ENCODE measurements at places on chromosomes 1 and 21. TPM values are rescaled to one million over a fixed set of nuclear protein-coding genes. Genes with fewer than 3 reads are reported as not detected.
A peak's percentile ranks its signal among the peaks of the same experiment; 100 is the strongest.

GRCh38 chr1:60359431-60359830 is 285.9 kb upstream of the C1orf87 start:
- H3K27ac ChIP-seq, result no peak overlapping the region
- H3K27me3 ChIP-seq, result no peaks in the 10 kb centered on the region
- H3K4me1 ChIP-seq, result no peaks in the 10 kb centered on the region
- no peak overlapping the region for H3K4me3 ChIP-seq
- H3K36me3 ChIP-seq, result no peaks in the 10 kb centered on the region

- DNase-seq, result no peak
- H3K36me3 ChIP-seq, result peaks cover 4% of the 10 kb centered on the region
- no peaks in the 10 kb centered on the region for H3K27me3 ChIP-seq
- no peak overlapping the region for H3K4me3 ChIP-seq
Observed at GRCh38 chr1:183711741-183712361, 58.7 kb upstream of the APOBEC4 start.

GRCh38 chr1:182111496-182111895 is 50.0 kb upstream of the ZNF648 start:
- H3K36me3 ChIP-seq, result no peaks in the 10 kb centered on the region
- no peak overlapping the region for H3K27ac ChIP-seq
- H3K4me1 ChIP-seq, result no peaks in the 10 kb centered on the region
- H3K4me3 ChIP-seq, result no peak overlapping the region
- DNase-seq, result no peak

Gene SERPINC1
- not detected for total RNA-seq

Gene RGSL1
- not detected for total RNA-seq

GRCh38 chr1:19640363-19641316 is 3.5 kb upstream of the NBL1 start:
- H3K27ac ChIP-seq, result no peak overlapping the region
- H3K4me3 ChIP-seq, result no peak overlapping the region
- H3K36me3 ChIP-seq, result no peaks in the 10 kb centered on the region
- peaks cover 24% of the 10 kb centered on the region for H3K27me3 ChIP-seq

GRCh38 chr1:185297982-185298381 is 19.1 kb downstream of the IVNS1ABP start:
- H3K36me3 ChIP-seq, result peaks cover 67% of the 10 kb centered on the region
- no peak for DNase-seq
- no peaks in the 10 kb centered on the region for H3K27me3 ChIP-seq
- H3K4me3 ChIP-seq, result no peak overlapping the region
- peaks cover 16% of the 10 kb centered on the region for H3K4me1 ChIP-seq

GRCh38 chr21:35326677-35327076 is 277.6 kb upstream of the RUNX1 start:
- no peak for DNase-seq
- no peaks in the 10 kb centered on the region for H3K36me3 ChIP-seq
- H3K4me1 ChIP-seq, result peaks cover 17% of the 10 kb centered on the region
- no peaks in the 10 kb centered on the region for H3K27me3 ChIP-seq

- no peaks in the 10 kb centered on the region for H3K36me3 ChIP-seq
- H3K27me3 ChIP-seq, result peaks cover 33% of the 10 kb centered on the region
- no peak overlapping the region for H3K4me3 ChIP-seq
Observed at GRCh38 chr1:205933671-205934618, 9.3 kb downstream of the SLC26A9 start.

DNA sequence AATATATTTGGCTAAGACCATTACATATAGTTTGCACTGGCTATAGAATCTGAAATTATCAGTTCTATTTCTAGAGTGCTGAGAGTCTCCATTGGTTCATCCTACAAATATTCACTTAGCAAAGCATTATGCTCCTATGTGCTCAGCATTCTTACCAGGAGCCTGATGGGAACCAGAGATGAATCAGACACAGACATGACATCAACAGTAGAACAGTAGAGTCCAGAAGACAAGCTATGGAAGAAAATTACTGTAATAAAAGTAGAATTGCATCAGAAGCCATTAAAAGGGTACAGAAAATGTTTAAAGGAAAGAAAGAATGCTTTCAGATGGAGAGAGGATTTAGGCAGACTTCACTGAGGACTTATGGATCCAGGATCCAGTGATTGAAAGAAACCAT is 271.7 kb upstream of the SNX7 start:
- H3K4me3 ChIP-seq, result no peak overlapping the region
- peaks cover 2% of the 10 kb centered on the region for H3K36me3 ChIP-seq
- H3K4me1 ChIP-seq, result peaks cover 30% of the 10 kb centered on the region

- no peak for DNase-seq
- H3K4me1 ChIP-seq, result peaks cover 5% of the 10 kb centered on the region
- peaks cover 4% of the 10 kb centered on the region for H3K27me3 ChIP-seq
- H3K27ac ChIP-seq, result no peak overlapping the region
- no peak overlapping the region for H3K4me3 ChIP-seq
Observed at GRCh38 chr21:39014747-39015146, 168.5 kb downstream of the PSMG1 start.

DNA sequence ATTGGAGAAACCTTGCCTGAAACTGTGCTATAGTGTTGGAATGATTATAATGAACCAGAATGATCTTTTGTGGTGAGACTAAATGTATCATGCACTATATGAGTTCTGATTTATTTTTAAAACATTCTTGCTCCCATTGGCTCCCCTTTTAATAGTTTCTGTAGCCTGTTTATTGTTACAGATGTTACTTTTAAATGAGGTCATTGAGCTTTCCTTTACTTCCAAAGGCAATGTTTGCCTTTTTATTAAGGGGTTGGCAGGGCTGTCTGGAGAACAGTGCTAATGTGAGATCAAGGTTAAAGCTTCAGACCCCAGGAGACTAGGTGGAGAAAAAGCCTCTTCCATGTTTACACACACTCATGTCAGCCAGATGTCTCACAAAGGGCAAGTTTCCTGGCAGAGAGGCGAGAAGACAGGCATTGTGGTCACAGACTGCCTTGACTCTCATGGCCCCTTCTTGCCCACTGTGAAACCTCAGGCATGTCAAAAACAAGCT is 120.6 kb upstream of the RAVER2 start:
- no peak overlapping the region for H3K27ac ChIP-seq
- no peak for DNase-seq
- peaks cover 5% of the 10 kb centered on the region for H3K4me1 ChIP-seq
- H3K36me3 ChIP-seq, result no peaks in the 10 kb centered on the region

GRCh38 chr1:16608838-16609560 is 4.4 kb downstream of the NBPF1 start:
- H3K4me3 ChIP-seq, result no peak overlapping the region
- no peak for DNase-seq
- H3K4me1 ChIP-seq, result no peaks in the 10 kb centered on the region
- H3K27me3 ChIP-seq, result no peaks in the 10 kb centered on the region
- H3K36me3 ChIP-seq, result no peaks in the 10 kb centered on the region
- H3K27ac ChIP-seq, result no peak overlapping the region

GRCh38 chr1:3111348-3112021 is 42.5 kb downstream of the PRDM16 start:
- H3K4me3 ChIP-seq, result no peak overlapping the region
- no peak overlapping the region for H3K27ac ChIP-seq
- H3K27me3 ChIP-seq, result no peaks in the 10 kb centered on the region
- H3K4me1 ChIP-seq, result no peaks in the 10 kb centered on the region

Gene TSPAN1
- total RNA-seq, result not detected

DNA sequence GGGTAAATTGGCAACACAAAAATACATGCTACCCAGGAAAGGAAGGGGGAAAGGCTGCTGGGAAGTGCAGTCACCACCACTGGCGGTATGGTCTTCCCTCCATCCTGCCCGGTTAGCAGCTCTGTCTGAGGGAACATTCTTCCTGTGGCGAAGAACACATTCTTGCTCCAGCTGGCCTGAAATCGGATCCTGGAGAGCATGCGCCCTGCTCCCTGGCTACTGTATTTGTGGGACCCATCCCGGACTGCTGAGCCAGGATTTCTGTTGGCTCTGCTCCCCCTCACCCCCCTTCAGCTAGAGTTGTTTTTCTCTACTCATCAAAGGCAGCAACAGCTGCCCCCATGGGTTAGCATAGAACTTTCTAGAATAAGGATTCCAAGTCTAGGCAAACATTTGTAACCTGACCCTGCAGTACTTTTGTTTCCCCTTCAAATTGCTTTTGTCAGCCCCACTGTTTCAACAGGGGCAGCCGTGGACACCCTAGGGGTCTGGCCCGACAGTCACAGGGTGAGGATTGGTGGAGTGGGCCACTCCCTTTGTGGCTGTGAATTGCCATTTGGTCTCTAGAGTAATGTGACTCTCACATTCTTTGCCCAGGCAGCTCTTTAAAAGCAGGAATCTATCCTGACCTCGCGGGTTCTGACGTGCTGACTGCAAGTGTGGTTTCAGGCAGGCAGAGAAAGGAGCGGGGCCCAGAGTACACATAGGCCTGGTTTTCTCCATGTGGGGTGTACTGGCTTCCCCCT is 157.7 kb downstream of the TOMM20 start:
- peaks cover 72% of the 10 kb centered on the region for H3K4me1 ChIP-seq
- H3K36me3 ChIP-seq, result peaks cover 10% of the 10 kb centered on the region
- H3K4me3 ChIP-seq, result peak overlapping the region; percentile 32
- H3K27ac ChIP-seq, result peak overlapping the region; percentile 84

Gene OR6K3
- not detected for total RNA-seq

Gene IL12RB2
- 218 TPM for total RNA-seq

DNA sequence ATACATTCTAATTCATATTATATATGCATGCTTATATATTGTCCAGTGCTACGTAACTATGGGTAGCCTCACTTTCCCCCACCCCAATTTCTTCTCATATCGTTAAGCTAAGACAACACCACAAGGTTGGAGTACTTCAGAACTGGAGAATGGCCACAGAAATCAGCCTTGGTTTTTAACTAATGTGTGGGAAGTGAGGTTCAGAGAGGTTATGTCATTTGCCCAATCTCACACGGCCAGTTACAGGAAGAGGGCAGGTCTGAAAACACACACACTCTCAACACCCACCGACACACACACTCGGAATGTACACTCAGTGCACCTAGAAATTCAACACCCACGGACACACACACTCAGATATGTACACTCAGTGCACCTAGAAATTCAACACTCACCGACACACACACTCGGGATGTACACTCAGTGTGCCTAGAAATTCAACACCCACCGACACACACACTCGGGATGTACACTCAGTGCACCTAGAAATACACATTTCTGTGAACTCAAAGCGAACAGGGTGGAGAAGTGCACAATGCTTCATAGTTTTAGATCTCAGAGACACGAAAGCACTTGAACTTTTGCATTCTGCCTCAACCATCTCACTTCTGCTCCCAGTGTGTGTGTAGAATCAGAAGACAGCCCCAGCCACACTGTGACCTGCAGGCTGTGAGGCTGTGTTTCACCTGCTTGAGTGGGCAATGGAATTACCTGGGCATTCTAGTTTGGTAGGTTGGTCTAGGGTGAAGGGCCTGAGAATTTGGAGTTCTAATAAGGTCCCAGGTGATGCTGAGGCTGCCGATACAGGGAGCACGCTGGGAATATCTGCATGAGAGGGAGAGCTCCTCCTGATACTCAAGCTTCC is 170.4 kb downstream of the CLIC6 start:
- no peaks in the 10 kb centered on the region for H3K27me3 ChIP-seq
- H3K4me3 ChIP-seq, result no peak overlapping the region
- peaks cover 63% of the 10 kb centered on the region for H3K4me1 ChIP-seq
- H3K27ac ChIP-seq, result peak overlapping the region; percentile 56
- no peak for DNase-seq

Measured in activated T-helper 1 cell treated with anti-CD3 and anti-CD28 coated beads, Interleukin-12 subunit alpha, Interleukin-12 subunit beta, Interleukin-2, Interleukin-4 antibody, amounts not matched to agents 30 ng/mL and 10 ng/mL and 1 ng/mL, durations not matched to agents 14 hours and 24 hours and 36 hours (primary cell).